Head of caudate nucleus (tissue), 42 donors: ENCODE measurements at places on chromosomes 11 and 22.

GRCh38 chr11:32435942-32436750 lies 807 bp upstream of the WT1 start:
- DNase-seq, result no peak

DNA sequence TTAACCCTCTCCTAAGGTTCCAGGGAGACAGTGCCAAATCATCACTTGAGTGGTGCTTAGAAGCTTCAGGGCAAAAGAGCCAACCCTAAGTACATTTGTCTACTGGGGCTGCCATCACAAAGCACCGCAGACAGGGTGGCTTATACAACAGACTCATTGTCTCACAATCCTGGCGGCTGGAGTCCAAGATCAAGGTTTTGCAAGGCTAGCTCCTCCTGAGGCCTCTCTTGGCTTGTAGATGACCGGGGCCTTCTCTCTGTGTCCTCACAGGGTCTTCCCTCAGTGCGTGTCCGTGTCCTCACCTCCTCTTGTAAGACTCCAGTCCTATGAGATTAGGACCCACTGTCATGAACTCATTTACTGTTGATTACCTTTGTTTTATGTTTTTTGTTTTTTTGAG lies 34.1 kb upstream of the CD81 start:
- DNase-seq, result no peak

- no peak for DNase-seq
These were observed 899 bp upstream of the KLHDC7B start for GRCh38 chr22:50544746-50545253.

DNA sequence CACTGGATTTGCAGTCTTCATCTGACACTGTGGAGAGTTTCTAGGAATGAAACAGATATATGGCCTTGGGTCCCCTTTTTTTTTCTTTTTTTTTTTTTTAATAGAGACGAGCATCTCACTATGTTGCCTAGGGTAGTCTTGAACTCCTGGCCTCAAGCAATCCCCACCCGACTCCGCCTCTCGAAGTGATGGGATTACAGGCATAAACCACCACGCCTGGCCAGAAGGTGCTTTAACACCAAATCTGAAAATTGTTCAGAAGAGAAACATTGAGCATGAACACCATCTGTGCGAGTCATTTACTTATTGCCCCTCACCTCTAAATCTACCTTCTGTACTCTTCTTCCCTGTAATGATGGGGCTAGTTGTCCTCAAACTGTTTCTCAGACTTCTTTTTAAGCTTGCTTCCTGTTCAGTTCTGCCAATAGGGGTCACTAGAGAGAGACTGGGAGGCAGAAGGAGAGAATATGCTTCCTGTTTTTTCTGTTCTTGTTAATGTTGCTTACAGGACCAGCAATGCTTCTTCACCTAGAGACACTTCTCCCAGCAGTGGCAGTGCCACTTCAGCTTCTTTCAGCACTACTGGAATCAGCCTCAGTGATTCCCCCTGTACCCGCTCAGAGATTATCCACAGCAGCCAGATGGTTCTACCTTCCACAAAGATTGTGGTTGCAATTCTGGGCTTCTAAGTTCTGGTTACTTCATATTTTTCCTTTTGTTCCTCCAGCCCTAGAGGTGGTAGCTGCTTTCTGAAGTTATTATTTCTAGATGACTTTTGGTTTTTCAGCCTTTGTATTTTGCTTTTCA lies 20.8 kb upstream of the ZBED5 start:
- no peak for DNase-seq

- no peak for DNase-seq
These were observed 47.0 kb downstream of the CSTPP1 start for GRCh38 chr11:46983598-46983997.

DNA sequence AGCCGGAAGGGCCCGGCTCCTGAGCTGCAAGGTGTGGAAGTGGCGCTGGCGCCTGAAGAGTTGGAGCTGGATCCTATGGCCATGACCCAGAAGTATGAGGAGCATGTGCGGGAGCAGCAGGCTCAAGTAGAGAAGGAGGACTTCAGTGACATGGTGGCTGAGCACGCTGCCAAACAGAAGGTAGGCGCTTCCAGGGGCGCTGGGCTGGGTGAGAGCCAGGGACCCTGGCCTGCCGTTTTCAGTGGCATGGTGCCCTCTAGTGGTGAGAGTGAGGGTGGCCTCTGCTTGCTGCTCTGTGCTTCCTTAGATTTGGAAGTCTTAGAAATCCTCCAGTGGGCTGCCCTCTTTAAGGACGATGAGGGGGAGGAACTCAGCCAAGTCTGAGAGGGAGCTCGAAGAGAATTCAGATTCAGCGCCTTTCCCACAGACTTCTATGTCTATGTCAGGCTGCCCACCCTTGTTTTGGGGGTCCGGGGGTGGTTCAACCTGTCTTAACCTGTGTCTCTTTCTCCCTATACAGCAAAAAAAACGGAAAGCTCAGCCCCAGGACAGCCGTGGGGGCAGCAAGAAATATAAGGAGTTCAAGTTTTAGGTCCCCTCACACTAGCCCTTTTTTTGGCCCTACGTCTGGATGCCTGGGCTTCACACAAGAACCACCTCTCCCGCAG lies 1.8 kb upstream of the PACS1 start:
- peak; percentile 80 for DNase-seq
